ENCODE measurements at places on chromosomes 3 and 15.

GRCh38 chr3:15164340-15164739, 41.7 kb upstream of the CAPN7 start:
- DNase-seq, result no peak

DNA sequence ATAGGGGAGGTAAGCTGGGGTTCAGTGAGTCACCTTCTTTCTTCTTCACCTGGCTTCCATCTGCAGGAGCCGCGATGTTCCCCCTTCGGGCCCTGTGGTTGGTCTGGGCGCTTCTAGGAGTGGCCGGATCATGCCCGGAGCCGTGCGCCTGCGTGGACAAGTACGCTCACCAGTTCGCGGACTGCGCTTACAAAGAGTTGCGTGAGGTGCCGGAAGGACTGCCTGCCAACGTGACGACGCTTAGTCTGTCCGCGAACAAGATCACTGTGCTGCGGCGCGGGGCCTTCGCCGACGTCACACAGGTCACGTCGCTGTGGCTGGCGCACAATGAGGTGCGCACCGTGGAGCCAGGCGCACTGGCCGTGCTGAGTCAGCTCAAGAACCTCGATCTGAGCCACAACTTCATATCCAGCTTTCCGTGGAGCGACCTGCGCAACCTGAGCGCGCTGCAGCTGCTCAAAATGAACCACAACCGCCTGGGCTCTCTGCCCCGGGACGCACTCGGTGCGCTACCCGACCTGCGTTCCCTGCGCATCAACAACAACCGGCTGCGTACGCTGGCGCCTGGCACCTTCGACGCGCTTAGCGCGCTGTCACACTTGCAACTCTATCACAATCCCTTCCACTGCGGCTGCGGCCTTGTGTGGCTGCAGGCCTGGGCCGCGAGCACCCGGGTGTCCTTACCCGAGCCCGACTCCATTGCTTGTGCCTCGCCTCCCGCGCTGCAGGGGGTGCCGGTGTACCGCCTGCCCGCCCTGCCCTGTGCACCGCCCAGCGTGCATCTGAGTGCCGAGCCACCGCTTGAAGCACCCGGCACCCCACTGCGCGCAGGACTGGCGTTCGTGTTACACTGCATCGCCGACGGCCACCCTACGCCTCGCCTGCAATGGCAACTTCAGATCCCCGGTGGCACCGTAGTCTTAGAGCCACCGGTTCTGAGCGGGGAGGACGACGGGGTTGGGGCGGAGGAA, 2.6 kb downstream of the ISLR2 start:
- no peak for DNase-seq

- DNase-seq, result no peak
These were observed 54.6 kb downstream of the SSUH2 start for GRCh38 chr3:8589880-8590556.

DNA sequence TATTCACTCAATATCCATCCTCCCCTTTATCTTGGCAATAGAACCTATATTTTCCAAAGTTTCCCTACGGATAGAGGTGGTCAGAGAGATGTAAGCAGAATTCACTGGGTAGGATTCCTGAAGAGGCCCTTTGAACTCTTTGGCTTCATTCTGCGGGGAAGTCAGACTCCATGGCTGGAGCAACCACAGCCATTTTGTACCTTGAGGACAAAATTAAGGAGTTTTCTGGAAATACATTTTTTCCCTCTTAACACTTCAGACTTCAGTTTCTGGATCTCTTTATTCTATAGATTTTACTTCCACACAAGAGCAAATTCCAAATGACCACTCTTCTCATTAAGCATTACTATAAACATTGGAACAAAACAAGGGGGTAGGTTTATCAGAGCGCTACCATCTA, 43.3 kb downstream of the ADAMTS9 start:
- no peak for DNase-seq

GRCh38 chr3:29279286-29279685, 1.6 kb upstream of the RBMS3 start:
- no peak for DNase-seq

DNA sequence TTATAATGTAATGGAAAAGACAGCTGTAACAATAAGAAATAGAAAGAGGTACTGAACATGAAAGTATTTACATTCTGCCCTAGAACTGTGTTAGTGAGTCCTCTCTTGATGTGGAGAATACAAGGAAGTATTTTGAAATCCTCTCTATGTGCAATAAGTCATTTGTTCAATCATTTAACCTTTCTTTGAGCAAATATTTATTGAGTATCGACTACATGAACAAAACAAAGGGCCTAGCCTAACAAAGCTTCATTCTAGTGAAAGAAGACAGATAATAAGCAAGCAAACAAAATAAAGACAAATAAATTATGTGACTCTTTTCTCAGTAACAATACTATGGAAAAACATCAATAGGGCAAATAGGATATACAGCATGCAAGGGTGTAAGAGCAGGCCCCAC, 354.9 kb upstream of the ATP11B start:
- DNase-seq, result no peak

DNA sequence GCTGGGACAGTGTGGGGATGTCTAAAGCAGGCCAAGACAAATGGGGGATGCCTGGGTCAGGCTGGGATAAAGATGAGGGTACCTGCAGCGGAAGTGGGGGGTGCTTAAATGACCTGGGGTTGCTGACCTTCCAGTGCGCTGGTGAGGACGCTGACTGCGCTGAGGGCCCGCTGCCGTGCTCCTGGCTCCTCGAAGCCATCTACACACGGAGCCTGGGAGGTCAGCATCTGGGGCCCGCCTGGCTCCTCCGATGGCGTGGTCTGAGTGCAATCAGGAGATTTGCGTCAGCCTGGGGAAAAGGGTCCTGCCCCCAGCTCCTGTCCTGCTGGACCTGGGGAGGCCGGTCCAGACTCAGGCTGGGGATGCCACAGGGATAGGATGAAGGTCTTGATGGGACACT, 50.7 kb downstream of the SCN5A start:
- DNase-seq, result no peak

DNA sequence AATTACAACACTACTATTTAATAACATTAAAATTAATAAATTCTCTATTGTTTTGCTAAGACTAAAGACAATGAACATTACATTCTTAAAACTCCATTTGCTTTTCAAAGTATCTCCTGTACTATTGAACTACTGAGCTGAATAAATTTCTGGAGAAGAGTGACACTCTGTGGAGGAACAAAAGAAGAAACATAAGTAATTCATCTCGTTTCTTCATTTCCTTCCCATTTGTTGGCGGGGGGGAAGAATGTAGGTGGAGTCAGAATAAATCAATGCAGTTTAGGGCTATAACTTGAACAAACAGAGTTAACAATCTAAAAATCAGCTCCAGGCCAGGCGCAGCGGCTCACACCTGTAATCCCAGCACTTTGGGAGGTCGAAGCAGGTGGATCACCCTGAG, 32.7 kb downstream of the EFHB start:
- DNase-seq, result no peak

GRCh38 chr3:142976621-142977398, 13.3 kb upstream of the PAQR9 start:
- DNase-seq, result no peak

- DNase-seq, result no peak
These were observed 772.8 kb upstream of the LMCD1 start for GRCh38 chr3:7728566-7729519.
